COR-L47 (cell line): ENCODE measurements at places on chromosomes 4 and X.

DNA sequence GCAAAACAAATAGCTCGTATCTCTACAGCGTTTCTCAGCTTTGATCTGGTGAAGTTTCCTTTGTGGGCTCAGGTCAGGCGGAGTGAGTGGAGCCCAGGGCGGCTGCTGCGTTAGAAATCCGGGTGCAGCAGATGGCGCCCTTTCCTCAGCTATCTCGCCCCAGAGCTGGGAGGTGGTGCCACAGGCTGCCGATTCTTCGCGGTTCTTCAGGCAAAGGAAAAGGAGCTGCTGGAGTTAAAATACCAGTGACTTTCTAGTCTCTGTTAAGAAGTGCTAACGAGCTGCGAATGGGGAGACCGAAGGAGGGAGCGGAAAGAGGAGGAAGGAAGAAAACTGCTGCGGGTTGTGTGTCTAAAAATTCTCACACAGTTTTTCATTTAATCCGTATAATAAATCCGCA, 114.6 kb downstream of the CPE start:
- DNase-seq, result peak; percentile 44

DNA sequence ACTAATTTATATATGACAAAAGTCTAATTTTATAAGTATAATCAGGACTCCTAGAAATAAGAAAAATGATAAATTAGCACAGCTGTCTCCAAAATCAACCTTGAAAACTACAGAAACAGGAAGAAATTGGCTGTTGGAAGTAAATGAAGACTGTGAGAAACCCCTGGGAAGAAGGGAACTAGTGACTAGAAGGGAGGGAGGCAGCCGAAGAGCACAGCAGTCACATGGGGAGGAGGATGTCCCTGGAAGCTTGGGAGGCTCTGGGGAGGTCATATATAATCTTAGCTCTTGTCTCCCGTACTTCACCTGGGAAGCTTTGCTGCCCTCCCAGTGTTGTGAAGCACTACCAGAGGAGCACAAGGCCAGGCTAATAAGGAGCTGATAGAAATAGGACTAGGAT, 8.9 kb upstream of the TMA16 start:
- no peak for DNase-seq

- DNase-seq, result no peak
These were observed 102.0 kb downstream of the SYTL5 start for GRCh38 chrX:38108364-38108763.

- no peak for DNase-seq
These were observed 56.2 kb downstream of the LRRC66 start for GRCh38 chr4:51963841-51964517.

DNA sequence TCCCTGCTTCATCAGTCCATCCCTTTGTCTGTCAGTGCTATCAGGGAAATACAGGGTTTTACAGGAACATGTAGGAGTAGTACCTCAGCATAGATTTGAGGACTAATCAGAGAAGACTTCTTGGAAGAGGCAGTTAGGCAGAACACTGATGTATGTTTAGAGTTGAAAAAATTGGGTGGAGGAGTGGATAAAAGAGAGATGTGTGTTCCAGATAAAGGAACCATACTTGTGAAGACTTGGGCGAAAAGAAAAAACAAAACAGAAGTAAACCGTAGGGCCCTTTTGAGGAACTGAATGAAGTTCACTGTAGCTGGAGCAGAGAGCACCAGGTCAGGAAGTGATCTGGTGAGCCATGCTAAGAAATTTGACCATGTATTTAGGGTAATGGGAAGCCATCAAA, 32.3 kb downstream of the AFF1 start:
- DNase-seq, result no peak

- DNase-seq, result no peak
These were observed 369.3 kb downstream of the FBXW7 start for GRCh38 chr4:152166567-152166966.

DNA sequence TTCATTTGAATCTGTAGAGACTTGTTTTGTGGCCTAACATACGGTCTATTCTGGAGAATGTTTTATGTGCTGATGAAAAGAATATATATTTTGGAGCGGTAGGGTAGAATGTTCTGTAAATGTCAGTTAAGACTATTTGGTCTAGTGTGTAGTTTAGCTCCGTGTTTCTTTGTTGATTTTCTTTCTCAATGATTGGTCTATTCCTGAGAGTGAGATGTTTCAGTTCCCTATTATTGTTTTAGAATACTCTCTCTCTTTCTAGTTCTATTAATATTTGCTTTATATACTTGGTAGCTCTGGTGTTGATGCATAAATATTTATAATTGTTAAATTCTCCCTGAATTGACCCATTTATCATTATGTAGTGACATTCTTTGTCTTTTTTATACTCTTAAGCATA, 236.5 kb downstream of the GLUD2 start:
- no peak for DNase-seq

DNA sequence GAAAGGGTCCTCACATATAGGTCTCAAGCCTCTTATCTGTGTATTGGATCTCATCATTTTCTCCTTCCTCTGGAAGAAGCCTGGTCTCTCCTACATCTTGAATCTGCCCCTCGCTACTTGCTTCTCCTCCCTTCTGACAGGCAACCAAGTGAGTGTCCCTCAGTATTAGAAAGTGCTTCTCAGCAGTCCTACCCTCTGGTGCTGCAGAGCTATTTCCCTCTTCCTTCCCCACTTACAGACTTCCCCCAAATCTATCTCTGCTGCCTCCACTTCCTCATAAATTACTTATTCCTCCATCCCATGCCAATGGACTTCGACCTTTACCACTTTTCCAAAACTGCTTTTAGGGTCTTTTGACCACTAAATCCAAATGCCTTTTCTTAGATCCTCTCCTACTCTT, 129.1 kb upstream of the NAP1L5 start:
- no peak for DNase-seq

DNA sequence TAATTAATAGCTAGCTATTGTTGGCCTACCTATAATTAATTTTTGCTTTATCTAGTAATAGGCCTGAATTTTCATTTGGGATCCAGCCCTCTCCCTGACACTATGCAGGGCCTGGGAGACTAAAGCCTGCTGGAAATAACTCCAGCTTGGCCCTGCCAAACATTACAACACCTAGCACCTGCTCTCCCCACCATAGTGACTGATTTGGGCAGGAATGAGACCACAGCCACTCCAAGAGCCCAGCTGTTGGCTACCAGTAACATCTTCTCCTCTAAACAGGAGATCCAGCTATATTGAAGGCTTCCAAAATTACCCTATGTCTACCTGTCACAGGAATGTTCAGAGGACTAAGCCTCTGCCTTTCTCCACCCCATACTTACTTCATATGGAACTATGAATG, 225.1 kb downstream of the IDS start:
- DNase-seq, result no peak

DNA sequence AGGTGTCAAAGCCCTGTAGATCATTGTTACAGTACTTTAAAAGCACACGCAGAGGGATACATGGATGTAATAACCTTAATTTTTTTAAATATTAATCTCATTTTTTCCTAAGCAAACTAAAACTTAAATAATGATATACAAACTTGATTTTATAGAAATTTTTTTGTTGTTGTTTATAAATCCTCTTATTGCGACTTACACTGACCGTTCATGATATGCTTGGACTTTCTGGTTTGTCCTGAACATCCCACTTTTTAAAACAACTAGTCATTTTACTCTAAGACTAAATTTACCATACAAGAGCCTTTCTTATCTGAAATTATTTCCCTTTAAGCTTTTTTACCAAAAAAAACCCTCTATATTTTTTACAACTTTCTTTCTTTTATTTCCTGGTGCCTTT, 2106.0 kb downstream of the PCDH7 start:
- DNase-seq, result no peak

- DNase-seq, result no peak
These were observed 222.0 kb downstream of the SPRY1 start for GRCh38 chr4:123618606-123619005.

- no peak for DNase-seq
These were observed 36.3 kb downstream of the RTL3 start for GRCh38 chrX:78622831-78623230.

DNA sequence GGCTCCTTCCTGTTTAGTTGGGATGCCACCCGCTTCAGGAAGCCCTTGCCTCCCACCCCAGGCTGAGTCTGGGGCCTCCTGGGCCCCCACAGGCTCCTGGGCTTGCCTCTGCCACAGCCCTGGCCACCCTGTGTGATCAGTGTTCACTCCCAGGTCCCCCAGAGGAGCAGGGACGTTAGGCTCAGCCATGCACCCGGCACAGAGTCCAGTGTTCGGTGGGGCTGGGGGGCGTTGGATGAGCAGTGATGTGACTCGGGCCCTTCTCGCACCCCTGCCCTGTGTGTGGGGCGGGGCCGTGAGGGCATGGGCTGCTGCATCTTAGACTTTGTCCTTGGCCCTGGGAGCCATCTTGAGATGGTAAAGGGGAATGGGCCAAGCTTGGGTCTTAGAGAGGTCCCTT, 29.9 kb upstream of the HTRA3 start:
- DNase-seq, result no peak

DNA sequence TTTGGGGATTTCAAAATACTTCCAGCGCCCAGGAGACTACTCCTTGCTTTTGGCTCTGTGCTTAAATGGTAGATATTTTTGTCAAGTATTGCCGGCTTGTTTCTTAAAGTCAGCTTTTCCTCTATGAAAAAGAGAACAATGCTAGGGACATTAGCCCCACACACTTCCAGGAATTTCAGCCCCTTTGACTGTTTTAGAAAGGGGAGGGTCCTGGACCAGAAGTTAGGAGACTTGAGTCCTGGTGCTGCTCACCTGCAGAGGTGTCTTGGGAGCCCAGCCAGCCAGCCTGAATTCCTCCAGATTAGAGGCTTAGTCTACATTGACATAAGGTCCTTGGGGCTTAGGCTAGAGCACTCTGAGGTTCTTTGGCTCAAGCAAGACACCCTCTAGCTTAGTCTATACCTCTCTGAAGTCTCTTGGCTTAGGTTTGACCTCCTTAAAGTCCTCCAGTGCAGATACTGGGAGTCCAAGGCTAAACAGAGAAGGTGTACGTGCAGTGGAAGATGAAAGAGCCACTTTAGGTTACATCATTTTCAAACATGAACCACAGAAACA, 1.6 kb upstream of the SETD7 start:
- no peak for DNase-seq

- DNase-seq, result no peak
These were observed 336.2 kb upstream of the FAT1 start for GRCh38 chr4:187059895-187060294.
